ENCODE measurements at places on chromosomes 12 and 14.

GRCh38 chr12:3419558-3419957 lies 71.4 kb upstream of the PRMT8 start:
- DNase-seq: no peak

DNA sequence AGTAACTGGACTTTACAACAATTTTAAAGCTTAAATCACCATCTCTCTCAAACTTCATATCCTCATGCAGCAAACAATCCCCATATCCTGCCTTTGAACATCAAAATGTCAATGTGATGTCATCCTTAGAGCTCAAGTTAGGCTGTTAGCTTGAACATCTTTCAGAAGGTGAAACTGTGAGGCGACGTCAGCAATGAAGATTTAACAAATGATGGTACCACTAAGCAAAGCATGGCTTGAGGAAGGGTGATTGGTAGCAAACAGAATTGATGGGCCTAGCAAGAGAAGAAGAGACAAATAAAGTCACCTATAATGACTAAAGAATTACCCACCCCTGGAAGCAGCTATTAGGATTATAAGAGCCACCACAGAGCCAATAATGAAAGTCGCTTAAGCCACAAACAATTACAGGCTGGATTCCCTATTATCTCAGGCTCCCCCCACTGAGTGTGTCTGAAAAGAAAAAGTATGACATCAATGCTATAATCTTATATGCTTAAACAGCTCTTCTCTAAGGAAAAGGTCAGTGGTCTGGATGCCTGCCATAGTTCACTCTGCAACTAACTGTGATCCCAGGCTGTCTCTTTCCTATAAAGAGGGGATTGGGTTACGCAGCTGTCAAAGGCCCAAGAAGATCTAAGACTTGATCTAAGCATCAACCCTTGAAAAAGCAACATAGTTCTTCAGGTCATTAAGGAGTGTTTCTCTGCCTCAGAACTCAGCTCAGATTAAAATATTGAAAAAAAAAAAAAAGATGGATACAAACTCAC lies 18.1 kb downstream of the EGLN3 start:
- DNase-seq: no peak

- DNase-seq: no peak
Measured at GRCh38 chr12:113189361-113189760, 3.8 kb downstream of the RITA1 start.

DNA sequence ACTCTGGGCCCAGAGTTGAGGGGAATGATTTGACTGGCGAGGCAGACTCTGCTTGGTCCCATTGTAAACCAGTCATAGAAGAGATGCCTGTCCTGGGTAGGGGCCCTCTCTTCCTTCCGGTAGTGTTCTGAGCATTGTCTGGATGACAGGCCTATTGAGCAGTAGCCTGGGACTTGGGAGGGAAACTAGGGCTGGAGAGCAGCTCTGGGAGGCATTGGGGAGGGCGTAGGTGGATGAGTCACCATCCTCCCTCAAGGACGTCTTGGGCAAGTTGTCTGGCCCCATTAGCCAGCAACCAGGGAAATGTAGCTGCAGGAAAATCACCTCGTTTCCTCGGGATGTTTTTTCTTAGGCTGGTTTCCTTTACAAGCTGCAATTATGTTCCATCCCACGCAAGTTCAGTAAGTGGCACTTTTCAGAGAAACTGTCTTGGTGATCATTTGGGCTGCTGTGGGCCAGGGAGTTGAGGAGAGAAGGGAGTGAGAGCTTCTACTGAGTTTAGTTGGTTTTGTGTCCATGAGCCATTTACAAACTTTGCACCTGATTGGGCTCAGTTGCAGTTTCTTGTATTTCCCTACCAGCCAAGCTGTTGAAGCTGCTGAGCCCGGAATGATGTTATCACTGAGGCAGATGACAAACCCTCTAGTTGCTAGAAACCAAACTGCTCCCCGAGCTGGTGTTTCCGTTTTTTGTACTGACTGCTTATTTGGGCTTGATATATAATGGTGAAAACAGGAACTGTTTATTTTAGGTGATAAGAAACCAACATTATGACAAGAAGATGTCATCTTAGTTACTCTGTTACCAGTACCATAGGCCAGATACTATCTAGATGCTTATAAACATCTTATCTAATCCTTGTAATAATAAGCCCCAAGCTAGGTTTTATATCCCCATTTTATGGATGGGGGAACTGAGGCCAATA lies 147.6 kb downstream of the CHST11 start:
- DNase-seq: peak; percentile 84

GRCh38 chr12:89528434-89528833 lies 2.6 kb upstream of the POC1B start:
- no peak for DNase-seq

- no peak for DNase-seq
Measured at GRCh38 chr12:6123258-6123657, 1.2 kb downstream of the VWF start.

DNA sequence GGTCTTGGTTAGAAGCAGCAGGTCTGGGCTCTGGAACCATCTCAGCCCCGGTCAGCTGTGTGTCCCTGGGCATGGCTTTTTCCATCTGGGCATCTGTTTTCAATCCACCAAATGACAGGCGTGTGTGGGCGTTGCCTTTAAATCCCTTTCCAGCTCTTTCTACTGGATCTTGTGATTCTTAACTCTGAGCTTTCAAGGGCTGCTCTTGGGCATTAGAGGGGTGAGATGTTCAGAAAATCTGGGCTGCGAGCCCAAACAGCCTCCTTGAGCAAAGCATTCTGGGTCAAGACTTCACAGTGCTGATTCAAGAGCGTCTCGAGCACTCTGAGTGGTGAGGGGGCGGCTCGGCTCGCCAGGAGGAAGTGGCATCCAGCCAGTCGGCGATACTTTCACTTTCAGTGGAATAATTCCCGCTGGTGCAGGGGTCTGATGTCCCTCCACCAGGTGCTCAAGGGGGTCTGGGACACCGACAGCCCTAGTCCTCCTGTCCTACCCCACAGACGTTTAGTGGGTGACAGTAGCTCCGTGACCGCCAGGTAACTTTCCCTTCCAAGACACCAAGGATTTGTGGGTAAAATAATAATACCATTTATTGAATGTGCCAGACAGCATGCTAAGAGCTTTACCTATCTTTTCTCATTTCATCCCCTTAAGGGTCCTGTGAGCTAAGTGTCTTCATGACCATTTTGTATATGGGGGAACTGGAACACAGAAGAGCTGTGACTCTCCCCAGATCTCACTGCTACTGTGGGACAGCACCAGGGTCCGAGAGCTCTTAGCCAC lies 114.0 kb downstream of the PLXNC1 start:
- peak; percentile 85 for DNase-seq

DNA sequence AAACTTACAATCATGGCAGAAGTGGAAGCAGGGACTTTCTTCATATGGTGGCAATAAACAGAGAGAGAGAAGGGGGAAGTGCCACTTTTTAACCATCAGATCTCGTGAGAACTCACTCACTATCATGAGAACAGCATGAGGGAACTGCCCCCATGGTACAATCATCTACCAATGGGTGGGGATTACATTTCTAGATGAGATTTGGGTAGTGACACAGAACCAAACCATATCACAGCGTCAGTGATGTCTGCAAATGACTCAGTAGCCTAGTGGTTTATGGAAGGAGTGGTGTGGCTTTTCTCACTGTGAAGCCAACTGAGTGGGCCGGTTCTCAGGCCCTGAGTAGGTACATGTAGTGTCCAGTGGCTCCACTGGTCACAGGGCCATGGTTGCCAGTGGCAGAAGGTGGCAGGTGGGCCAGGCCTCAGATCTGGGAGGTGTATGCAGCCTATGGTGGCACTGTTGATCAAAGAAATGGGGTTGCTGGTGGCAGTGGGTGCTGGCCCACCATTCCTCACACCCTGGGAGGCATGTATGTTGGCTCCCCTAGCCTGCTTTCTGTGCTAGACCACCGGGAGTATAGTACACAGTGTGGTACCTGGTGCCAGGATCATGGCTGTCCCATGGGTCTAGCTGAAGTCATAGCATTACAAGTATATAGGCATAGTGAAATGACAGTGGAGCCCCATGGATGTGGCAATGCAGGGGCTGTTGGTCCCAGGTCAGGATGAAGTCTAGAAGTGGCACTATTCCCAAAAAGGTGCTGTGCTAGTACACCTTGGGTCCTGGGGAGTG lies 191.9 kb downstream of the NUBPL start:
- DNase-seq: no peak

GRCh38 chr12:11651785-11652184 lies 2.3 kb downstream of the ETV6 start:
- DNase-seq: no peak

DNA sequence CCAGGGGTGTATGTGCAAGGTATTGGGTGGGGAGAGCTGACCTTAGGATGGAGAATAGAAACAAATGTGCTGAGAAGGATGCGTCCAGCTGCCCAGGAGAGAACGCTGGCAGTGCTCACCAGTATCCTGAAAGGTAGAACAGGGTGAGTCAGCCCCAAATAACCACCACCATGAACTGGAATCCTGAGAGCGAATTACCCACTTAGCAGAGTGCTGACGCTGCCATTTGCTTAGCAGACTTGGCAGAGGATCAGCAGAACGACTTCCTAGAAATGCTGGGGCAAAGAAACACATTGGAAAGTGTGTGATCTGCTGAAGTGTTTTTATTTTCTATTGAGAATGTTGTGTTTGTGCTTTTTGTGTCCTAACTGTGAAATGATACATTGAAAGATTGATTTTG lies 213.6 kb downstream of the ADGRD1 start:
- DNase-seq: peak; percentile 30

DNA sequence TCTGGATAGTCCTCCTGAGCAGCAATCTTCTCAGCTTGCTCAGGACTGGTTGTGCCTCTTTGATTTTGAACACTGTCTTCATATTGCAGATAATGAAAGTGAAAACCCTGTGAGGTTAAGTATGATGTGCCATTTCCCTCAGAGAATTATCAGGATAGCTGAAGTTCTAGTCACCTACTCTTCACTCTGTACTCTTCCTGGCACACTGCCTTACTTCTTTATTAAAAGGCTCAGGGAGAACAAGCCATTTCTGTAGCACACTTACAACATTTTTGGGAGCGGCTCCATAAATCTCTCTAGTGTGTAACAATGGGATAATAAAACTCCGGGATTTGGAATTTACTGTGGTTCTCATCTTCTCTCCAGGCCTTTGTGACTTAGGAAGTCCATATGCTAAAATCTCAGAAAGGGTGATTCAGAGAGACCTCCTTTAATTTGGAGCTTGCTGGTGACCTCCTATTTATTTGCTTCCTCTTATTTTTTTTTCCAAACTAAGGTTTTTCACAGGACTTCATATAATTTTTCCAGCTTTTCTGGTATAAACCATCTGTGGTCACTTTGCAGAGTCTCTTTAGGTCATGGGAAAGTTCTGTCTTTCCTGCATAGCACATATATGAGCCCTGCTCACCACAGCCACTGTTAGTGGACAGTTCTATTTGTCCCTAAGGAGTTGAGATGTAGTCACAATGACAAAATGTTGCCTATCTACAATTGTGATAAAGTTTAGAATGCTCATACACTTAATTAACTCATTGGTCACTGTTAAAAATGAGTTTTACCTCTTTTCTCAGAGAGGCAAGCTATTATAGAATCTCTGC lies 53.5 kb upstream of the LDHB start:
- no peak for DNase-seq

DNA sequence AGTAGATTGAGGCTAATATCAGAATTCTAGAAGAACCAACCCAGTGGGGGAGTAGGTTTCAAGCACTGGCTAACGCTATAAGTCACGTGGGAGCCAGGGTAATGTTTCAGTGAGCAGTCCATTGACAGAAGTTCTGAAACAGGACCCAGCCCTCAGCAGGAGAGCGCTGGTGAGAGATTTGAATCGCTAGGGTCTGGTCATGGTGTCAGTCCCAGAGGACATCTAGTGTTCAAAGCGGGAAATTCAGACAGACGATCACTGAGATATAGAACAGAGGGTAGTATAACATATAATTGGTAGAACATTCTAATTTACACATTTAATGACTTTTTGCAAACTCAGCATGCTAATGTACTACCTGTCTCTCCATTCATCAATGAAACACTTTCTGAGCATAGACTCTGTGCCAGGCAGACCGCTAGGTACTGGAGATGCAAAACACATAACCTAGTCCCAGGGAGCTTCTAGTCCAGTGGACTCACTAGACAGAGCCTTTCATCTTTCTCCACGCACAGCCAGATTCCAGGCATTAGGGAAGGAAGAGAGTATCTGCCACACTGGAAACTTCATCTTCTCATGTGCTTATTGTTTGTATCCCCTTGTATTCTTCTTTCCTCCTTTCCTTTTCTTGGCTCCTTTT lies 35.4 kb upstream of the RNASE3 start:
- DNase-seq: peak; percentile 45

- DNase-seq: no peak
Measured at GRCh38 chr14:104434214-104435076, 145.1 kb upstream of the C14orf180 start.

DNA sequence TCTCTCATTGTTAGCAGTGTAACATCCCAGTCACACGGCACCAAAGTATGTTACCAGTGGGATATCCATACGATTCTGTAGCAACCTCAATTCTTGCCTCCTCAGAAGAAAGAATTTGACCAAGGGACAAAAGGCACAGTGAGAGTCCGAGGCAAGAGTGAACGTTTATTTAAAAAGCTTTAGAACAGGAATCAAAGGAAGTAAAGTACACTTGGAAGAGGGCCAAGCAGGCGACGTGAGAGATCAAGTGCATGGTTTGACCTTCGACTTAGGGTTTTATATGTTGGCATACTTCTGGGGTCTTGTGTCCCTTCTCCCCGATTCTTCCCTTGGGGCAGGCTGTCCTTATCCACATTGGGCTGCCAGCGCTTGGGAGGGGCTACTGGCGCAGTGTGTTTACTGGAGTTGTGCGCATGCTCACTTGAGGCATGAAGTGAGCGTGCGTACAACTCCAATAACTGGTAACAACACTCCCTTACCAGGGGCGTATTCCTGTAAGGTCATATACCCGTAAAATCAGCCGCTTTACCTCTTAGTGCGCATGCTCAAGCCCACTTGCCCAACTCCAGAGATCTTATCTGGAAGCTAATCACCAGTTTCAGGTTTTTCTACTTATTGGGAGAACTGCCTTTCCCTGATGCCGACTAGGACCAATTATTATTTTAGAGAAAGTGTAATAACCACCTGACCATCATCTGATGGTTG lies 71.7 kb downstream of the FAR2 start:
- DNase-seq: no peak

GRCh38 chr12:52123487-52124186 lies 44.1 kb downstream of the SMIM41 start:
- no peak for DNase-seq

DNA sequence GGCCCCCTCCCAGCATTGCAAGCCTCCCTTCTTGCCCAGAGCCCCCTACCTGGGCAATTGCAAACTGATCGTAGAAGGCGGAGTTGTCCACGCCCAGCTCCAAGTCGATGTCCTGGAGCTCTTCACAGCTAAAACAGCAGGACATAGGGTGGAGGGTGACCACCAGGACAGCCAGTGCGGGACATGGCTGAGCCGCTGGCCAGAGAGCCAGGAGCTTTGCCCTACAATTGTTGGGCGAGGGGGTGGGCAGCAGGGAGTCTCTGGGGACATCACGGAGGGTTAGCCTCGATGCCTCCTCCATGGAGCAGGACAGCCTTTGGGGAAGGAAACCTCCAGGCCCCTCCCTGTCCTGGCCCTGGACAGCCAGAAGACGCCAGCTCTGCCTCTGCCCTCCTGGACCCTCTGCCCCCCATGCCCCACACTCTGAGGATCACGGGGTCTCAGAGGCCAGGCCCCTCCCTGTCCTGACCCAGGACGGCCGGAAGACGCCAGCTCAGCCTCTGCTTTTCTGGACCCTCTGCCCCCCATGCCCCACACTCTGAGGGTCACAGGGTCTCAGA lies 9.4 kb downstream of the TMEM179 start:
- no peak for DNase-seq

GRCh38 chr12:61137677-61138414 lies 1122.4 kb upstream of the USP15 start:
- no peak for DNase-seq

GRCh38 chr12:6200256-6201212 lies at the start of gene CD9:
CD9 (plus strand) TSS chr12:6200400; CDS start chr12:6200500, 100 bp downstream.
- DNase-seq: peak; percentile 96
